Stimulated activated CD4-positive, alpha-beta T cell treated with anti-CD3 and anti-CD28 coated beads, Interleukin-12 subunit alpha, Interleukin-12 subunit beta, amount 100 ng/mL, for 24 hours (primary cell): ENCODE measurements at places on chromosomes 5 and 9.

GRCh38 chr5:9951865-9952516 is 297.7 kb downstream of the ATPSCKMT start:
- DNase-seq, result no peak

- DNase-seq, result no peak
Measured at GRCh38 chr5:17360879-17361278, 137.2 kb upstream of the TAF11L2 start.

- DNase-seq, result no peak
Measured at GRCh38 chr5:91200692-91201091, 182.4 kb downstream of the ARRDC3 start.

- DNase-seq, result no peak
Measured at GRCh38 chr5:1204693-1205242, 3.4 kb downstream of the SLC6A19 start.

GRCh38 chr5:181281077-181281983 is 20.4 kb upstream of the TRIM52 start:
- no peak for DNase-seq

DNA sequence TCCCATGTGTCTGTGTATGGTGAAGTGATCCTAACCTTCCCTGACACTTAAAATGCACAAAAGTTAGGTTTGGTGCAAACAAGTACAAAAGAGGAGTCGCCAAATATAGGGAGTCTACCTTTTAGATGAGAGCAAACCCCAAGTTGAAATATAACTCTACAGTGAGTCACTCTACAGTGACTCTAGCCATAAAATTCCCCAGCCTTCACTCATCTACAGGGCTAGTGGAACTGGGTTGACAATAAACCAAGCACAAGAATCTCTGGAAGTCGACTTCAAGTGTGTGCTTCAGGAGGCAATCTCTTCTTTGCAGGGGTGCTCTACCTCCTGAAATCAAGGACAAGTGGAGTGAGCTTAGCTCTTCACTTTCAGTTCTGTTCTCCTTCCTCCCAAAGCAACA is 3.3 kb downstream of the SHISAL2B start:
- DNase-seq, result no peak

GRCh38 chr5:59798862-59799667 is 94.5 kb downstream of the PDE4D start:
- DNase-seq, result no peak

GRCh38 chr9:104982543-104982942 is 54.6 kb upstream of the ABCA1 start:
- no peak for DNase-seq

GRCh38 chr5:102691434-102691833 is 63.7 kb upstream of the PAM start:
- DNase-seq, result no peak

GRCh38 chr9:112020680-112021596 is 124.3 kb downstream of the UGCG start:
- no peak for DNase-seq

DNA sequence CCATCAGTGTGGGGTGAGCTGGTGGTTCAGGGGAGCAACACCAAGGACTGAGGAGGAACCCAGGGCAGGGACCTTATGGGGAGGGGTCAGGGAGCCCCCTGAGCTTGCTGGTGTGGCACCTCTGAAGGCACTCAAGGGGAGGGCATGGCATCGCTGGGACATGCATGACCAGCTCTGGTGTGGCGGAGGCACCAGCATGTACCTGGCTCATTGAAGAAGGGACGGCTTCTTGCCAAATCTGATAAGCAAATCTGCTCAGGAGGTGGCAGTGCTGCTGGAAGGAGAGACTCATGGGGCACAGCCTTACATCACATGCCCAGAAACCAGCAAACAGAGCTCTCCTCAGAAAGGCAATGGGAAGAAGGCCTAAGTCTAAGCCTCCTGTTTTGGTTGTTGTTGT is 421.8 kb downstream of the SEMA5A start:
- DNase-seq, result no peak

- no peak for DNase-seq
Measured at GRCh38 chr9:69497816-69498215, 172.8 kb downstream of the ENTREP1 start.

GRCh38 chr5:29016067-29016466 is 1977.7 kb upstream of the CDH9 start:
- no peak for DNase-seq

DNA sequence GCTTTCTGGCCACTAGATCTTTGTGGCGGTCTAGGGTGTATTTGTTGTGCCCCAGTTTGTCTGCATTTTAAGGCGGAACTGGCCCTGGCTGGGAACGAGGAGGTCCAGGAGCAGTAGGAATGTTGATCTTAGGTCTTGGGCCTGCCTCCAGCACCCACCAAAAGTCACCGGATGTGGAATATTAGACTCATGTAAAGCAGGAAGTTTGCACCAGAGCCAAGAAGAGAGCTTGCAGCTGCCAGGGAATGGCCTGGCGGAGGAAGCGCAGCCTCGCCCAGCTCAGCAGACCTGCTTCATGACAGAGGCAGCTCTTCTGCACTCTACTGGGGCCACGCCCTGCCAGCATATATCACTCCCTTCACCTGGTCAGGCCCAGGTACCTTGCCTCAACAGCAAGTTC is 3.3 kb downstream of the GPX3 start:
- no peak for DNase-seq

GRCh38 chr9:123108976-123109375 is 75.5 kb downstream of the GPR21 start:
- no peak for DNase-seq
